ENCODE measurements at places on chromosomes 2 and 18. TPM values are rescaled to one million over a fixed set of nuclear protein-coding genes. Genes with fewer than 3 reads are reported as not detected.

RMDN2 gene
- total RNA-seq = 17.8 TPM

AOX1 gene
- total RNA-seq = 29.4 TPM

RTTN gene
- 9.8 TPM for total RNA-seq

HOXD8 gene
- total RNA-seq = 2.1 TPM

CPO gene
- total RNA-seq = 0.37 TPM

All from left lung (tissue), 14 donors.